B cell (primary cell): ENCODE measurements at places on chromosomes 2 and 18.

- no peak for DNase-seq
These were observed 6.3 kb upstream of the MCFD2 start for GRCh38 chr2:46921676-46922448.

GRCh38 chr2:227368574-227368973 lies 10.5 kb downstream of the TM4SF20 start:
- no peak for DNase-seq

DNA sequence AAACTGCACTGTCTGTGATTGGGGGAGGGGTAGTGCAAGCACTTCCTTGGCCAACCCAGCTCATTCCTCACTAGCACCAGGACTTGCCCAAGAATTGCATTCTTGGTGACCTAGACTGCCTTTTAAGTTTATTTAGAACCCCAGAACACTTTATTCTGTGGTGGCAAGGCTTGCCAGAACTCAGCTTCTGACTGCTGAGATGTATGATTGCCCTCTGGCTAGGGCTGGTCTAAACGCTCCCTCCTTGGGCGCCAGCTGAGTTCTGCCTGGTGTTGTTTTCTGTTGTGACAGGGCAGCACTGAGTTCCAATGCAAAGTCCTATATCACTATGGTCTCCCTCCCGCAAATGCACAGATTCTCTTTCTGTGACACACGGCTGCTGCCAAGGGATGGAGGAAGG lies 247.7 kb downstream of the ZNF385B start:
- no peak for DNase-seq

DNA sequence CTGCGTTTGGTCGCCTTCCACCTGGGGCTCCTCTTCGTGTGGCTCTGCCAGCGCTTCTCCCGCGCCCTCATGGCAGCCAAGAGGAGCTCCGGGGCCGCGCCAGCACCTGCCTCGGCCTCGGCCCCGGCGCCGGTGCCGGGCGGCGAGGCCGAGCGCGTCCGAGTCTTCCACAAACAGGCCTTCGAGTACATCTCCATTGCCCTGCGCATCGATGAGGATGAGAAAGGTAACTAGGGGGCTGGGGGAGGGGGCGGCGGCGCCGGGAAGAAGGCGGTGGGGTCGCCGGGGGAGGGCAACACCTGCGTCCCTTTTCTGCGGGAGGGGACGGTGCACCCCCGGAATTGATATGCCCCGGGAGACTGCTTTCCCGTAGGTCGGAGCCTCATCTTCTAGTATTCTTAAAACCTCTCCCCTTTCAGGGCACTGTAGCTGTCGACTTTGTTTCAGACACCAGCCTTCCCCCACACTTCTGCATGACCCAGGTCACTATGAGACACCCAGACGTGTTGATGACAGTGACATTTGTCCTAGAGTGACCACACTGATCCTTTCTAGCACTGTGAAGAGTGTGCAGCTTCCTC lies 755 bp downstream of the SPAST start:
- DNase-seq: no peak

- DNase-seq: no peak
These were observed 47.1 kb upstream of the IGFBP5 start for GRCh38 chr2:216742411-216742810.

DNA sequence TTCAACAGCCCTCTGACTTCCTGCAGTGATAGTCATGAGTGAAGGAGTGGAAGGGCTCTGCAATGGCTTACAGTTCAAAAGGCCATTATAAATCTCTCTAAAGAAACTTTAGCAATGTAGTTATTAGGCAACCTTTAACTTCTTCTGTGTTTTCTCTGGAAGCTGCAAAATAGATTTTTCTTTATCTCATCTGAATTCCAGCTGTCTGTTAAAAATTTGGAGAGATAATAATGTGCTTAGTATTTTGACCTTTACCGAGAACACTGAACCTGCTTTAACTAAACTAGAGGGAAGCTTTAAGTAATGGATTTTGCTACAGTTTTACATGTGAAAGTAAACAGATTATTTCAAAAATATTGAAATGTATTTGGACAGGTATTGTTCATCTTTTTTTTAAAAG lies 847.9 kb downstream of the ERBB4 start:
- DNase-seq: no peak

DNA sequence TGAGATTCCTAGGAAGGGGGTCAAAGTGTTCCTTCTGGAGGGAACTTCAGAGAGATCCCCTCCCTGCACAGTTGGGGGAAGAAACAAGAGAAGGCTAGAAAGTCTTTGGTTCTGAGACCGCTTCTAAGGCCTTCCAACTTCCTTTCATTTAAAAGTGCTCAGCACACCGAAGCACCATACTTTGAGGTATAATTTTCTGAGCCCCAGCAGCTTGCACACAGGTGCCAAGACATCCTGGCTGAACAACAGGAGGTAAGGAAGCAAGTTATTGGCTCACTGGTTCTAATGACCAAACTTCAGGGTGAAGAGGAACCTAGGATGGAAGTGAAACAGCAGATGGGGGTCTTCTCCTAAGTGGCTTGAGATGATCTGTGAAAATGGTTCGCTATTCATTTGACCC lies 19.2 kb downstream of the TMEM177 start:
- no peak for DNase-seq

DNA sequence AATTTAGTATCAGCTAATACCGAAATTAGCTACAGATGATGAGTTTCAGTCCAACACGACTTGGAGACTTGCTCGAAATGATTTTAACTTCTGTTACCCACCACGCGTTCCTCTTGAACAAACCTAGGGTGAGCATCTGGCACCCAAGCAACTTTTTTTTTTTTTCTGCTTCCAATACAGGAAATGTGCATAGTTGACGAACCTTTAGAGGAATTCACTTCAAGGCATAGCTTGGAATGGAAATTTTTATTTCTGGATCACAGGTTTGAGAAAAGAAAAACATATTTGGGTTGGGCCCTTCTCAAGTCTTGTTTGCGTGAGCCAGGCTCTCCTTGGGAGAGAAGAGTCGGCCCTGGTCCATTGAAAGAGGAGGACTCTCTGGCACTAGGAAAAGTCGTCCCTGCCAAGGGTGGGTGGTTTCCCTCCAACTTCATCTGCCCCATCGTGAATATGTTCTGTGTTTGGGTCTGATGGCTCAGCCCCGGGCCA lies 37.4 kb upstream of the RPL31 start:
- no peak for DNase-seq

DNA sequence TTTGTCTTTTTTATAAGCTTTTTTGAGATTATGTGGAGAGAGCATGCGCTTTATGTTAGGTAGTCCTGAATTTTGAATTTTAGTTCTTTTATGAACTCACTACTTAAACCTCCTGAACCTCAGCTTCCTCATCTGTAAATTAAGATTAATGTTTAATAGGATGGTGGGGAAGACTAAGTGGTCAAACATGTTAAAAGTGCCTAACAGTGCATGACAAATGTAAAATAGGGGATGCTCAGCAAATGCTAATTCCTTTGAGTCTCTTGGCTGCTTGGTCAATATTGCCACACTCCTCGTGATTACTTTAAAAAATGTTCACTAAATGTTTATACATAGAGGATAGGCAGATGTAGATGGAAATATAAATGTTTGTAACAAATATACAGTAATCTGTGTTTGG lies 6.8 kb downstream of the BIRC6 start:
- DNase-seq: no peak

- DNase-seq: no peak
These were observed 477.1 kb downstream of the FBXO15 start for GRCh38 chr18:73670524-73670923.

DNA sequence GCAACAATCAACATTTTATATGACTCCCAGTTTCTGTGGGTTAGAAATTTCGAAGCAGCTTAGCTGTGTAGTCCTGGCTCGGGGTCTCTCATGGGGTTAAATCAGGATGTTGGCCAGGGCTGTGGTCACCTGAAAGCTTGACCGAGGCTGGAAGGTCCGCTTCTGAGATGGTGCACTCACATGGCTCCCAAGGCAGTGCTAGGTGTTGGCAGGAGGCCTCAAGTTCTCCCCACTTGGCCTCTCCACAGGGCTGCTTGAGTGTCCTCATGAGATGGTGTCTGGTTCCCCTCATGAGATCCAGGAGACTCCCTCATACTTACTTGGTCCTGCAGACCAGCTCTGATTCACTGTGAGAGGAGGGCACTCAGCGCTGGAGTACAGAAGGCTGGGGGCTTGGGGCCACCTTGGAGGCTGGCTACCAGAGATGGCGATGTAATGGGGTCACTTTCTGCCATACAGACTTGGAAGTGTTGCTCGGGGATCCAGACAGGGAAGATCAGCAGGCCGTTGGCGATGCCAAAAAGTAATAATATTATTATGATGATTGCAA lies 98.8 kb downstream of the INHBB start:
- DNase-seq: no peak

DNA sequence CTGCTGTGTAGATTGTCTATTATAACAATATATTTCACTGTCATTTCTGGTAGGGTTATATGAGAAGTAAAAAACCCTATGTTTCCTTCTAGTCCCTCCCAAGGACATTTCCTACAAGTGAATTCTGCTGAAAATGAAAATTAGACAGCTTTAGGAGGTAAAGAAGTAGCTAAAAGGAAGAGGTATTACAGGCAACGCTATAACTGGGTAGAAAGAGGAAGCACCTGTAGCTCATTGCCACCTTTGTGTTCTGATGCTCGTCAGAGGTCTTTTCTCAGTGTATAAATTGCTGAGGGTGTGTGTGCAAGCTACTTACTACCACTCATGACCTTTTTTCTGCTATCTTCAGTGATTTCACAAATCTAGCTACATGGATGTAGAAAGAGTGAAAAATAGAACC lies 1.4 kb downstream of the DNAJC10 start:
- peak; percentile 84 for DNase-seq

DNA sequence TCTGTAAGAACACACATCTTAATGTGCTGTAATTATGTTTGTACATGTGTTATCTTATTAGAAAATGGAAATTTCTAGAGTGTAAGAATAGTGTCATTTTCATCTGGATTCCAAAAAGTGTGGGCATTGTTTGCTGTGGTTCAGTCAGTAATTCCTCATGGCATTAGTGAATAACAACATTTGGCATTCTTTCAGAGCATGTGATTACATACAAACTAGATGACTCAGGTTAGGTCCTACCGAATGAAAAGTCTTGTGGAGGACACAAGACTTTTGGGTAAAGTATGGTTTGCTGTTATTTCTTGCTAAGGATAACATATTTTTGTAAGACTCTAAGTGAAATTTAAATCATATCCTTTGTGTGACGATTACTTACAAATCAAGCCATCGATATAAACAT lies 593.1 kb upstream of the NRXN1 start:
- DNase-seq: no peak

- no peak for DNase-seq
These were observed 79.3 kb downstream of the DDX1 start for GRCh38 chr2:15670981-15671380.

DNA sequence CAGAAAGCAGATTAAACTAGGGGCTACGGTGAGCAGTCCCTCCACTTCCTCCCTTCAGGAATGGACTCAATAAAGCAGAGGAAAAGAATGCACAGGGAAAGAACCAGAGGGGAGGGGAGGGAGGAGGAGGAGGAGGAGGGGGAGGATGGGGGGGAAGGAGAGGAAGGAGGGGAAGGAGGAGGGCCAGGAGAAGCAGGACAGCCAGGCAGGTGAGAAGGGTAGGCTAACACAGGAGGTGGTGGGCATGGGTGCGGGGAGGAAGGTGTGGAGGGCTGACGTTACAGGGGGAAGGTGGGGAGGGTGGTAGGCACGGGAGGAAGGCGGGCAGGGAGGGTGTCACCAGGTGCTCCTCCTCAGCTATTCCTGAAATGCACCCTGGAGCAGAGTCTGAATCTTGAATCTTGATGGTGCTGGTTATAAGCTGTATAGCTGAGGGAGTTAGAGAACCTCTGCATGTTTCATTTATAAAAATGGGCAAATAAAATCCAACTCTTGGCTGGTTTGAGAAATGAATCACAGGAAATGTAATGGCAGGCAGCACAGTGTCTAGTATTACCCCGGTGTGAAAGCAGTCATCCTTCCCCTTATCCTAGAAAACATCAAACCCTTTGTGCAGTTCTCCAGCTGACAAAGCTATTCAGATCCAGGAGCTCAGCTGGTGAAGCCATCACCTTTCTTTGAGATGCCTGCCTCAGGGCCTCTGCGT lies 3.4 kb downstream of the TMEM18 start:
- DNase-seq: no peak

DNA sequence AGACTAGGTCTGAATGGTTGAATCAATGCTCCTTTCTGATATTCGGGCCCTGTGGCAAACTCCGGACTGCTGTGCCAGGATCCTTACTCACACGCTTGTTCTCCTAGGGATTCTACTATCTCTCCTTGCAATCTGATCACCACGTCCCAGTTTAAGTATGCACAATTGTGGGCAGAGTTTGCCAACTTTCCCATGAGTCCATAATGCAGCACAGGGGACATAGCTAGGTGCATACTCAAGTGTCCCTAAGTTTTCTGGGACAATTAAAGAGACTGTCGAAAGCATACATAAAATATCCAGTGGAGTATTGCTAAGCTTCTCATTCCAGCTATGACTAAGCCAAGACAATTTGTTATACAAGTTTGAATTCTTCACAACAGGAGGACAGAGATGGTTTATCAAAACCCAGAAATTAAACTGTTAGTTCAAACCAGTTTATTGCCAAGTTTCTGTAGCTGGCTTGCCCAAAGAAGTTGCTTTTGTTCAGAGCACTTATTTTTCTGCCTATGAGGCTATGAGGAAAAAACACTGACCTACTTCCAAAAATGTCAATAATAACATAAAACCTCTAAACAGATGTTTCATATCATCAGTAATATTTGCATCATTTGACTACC lies 136.1 kb downstream of the EXOC6B start:
- no peak for DNase-seq

DNA sequence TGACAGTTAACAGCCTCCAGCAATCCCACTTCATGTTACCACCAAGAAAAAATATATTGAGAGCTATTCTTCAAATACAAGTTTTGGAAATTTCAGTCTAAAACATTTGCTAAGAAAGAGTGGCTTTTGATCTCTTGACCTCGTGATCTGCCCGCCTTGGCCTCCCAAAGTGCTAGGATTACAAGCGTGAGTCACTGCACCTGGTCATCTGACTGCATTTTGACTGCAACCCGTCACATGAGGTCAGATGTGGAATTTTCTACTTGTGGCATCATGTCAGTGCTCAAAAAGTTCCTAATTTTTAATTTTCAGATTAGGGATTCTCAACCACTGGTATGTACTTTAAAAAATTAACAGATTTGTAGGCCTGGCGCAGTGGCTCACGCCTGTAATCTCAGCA lies 9.1 kb upstream of the CLK1 start:
- no peak for DNase-seq

GRCh38 chr2:128162266-128162665 lies 71.3 kb downstream of the UGGT1 start:
- no peak for DNase-seq

DNA sequence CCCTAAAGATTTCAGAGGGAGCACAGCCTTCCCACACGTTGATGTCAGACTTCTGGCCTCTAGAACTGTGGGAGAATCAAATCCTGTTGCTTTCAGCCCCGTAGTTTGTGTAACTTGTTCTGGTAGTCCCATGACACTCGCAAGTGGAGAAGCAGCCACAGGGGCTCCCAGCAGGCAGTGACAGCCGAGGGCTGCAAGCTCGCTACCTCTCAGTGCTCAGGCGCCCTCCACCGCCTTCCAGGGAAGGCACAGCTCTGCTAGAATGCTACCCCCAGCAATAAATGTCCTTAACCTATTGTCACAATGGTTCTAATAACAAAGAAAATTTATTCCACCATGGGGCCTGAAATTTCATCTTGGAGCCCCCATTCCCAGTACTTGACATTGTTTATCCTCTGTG lies 143.1 kb upstream of the ZNF236 start:
- no peak for DNase-seq

GRCh38 chr2:142992840-142993239 lies 115.4 kb downstream of the KYNU start:
- no peak for DNase-seq

- no peak for DNase-seq
These were observed 177.4 kb downstream of the SMAD2 start for GRCh38 chr18:47752796-47753645.

GRCh38 chr2:5007596-5007995 lies 684.6 kb upstream of the SOX11 start:
- DNase-seq: no peak
